ENCODE measurements at places on chromosomes 11 and 22. TPM values are rescaled to one million over a fixed set of nuclear protein-coding genes. Genes with fewer than 3 reads are reported as not detected.

GRCh38 chr11:128664317-128664716 is 29.6 kb upstream of the FLI1 start:
- no peak for DNase-seq

Gene MMP13
- not detected for total RNA-seq

DNA sequence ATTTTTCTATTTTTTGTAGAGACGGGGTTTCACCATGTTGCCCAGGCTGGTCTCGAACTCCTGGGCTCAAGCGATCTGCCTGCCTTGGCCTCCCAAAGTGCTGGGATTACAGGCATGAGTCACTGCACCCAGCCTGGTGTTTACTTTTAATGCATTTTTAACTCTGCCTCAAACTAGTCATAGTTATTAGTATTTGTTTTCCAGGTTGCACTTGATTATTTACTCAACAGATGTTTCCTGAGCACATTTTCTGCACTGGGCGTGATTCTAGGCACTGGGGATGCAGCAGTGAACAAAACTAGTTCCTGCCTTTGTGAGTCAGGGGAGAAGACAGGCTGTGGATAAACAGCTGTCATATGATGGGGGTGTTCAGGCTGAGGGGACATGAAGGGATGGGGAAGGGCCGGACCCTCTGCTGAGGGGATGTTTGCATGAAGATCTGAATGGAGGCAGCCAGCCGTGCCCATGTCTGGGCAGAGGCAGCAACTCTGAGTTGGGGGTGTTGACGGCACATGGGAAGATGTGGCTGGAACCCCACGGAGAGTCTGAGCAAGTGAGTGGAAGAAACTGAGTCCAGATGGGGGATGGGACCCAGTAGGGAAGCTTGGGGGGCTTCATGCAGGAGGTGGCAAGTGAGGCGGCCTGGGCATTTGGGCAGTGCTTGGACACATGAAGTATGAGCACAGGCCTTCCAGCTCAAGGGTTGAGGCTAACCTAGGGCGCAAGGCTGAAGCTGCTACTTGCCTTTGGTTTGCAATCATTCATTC is 34.4 kb downstream of the MPPED1 start:
- DNase-seq: no peak

Gene KCNJ1
- total RNA-seq: not detected

GRCh38 chr11:21975242-21975641 is 217.6 kb upstream of the ANO5 start:
- DNase-seq: peak; percentile 9

Gene FAM227A
- 0.89 TPM for total RNA-seq

DNA sequence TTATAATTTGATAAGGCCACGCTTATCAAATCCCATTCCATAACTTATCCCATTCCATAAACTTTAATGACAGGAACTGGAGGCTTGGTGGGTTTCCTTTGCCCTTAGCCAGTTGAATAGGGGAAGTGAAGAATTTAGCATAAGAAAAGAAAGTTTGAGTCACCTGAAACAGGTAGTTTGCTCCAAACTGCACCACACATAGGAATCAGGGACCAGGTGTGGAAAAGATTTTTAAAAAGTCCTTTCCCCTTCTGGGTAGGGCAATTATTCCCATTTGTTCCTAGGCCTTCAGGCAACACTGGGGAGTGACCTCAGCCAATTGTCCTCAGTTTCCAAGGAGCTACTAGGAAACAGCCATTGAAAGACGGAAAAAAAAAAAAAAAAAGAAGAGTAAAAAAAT is 525.7 kb upstream of the CNTN5 start:
- DNase-seq: no peak

Gene FGF3
- not detected for total RNA-seq

- DNase-seq: no peak
Measured at GRCh38 chr11:16846305-16846704, 107.9 kb downstream of the C11orf58 start.

GRCh38 chr11:65384301-65384889 is 1.9 kb upstream of the SLC25A45 start:
- DNase-seq: no peak

Gene TESMIN
- 5.1 TPM for total RNA-seq

Gene MRGPRE
- not detected for total RNA-seq

Measured in NCI-H460 (cell line).